Kidney (tissue), 22 donors: ENCODE measurements at places on chromosomes 4 and X.

DNA sequence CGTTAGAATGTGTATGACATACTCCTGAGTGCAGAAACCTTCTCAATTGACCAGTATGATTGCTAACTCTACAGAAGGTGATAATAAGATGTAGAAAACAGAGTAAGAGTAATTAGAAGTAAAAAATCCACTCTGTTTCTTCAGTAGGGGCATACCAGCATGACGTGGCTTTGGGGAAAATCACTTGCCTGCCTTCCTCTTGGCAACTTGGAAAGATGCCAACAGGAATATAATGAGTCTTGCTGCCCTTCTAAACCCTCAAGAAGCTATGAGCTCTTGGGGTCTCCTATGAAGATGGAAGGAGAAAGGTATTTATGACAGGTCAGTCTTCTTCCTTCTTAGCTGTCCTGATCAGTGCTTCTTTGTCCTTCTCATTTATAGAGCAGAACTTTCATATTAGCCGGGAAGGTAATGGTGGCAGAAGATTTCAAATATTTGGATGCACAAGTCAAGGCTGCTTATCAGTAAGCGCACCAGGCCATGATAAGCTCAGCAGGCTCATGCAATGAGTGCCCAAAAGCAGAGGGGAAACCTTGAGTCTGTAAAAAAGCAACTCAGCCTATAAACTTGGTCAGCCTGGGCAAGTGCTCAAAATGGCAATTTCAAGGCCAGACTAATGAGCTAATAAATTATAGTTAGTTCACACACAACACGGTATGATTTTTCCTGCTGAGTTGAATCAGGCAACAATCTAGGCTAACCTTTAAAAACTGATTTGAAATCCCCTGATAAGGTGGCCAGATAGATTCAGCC is 69.7 kb upstream of the PPARGC1A start:
- DNase-seq = no peak

DNA sequence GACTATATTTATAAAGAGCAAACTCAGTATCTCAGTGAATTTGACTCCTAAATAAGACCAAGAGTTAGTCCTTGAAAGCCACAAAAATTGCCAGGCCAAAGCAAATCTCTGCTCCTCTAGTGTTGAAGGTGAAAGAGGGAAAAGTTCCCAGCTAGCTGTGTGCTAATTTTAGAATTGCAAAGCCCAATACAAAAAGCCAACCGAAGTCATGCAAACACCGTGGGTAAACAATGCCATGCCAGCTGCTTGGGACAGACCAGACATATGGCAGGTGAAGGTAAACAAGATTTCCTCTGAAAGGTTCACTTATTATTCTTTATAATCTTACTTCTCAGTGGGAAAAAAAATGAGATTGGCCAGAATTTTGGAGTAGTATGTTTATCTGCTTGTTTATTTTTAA is 80.5 kb upstream of the LNX1 start:
- DNase-seq = no peak

- DNase-seq = no peak
These were observed 116.6 kb upstream of the RAI2 start for GRCh38 chrX:17977696-17978095.

DNA sequence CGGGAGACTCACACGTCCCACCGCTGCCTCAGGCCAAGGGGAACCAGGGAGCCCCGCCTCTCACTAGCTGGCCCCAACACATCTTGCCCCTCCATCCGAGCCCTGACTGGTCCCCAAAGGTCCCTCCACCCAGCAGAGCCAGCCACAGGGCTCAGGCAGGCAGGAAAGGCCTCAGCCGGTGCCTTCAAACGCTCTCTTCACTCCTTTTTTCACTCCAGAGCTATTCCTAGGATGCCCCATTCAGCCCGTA is 1.5 kb upstream of the ARHGAP4 start:
- DNase-seq = no peak

DNA sequence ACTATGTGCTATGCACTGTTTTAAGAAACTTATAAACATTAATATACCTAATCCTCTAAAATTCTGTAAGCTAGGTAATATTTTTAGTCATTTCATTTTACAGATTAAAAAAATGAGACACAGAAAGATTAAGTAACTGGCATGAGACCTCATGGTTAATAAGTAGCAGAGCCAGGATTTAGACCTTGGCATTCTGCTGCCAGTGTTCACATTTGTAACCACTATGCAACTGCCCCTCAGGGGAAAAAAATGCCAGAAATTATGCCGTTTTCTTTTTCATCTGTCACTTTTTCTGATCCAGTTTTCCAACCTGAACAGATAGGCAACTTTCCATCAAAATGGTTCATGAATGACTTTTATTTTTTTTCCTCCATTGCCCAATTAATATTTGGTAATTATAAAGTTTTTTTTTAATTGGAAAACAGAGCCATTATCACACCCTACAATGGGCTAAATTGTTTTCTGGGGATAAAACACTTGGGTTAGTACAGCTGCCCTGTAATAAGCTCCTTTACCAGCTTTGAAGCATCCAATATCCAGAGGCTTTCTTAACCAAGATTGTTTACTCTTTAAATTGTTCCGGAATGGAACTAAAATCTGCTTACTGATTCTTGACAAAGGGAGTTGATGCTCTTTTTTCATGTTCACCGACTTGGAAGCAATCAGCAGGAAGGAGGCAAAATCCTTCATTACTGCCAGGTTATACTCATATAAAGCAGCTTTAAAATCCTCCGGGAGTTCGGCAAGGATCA is 56.4 kb upstream of the DDX60 start:
- DNase-seq = peak; percentile 10

DNA sequence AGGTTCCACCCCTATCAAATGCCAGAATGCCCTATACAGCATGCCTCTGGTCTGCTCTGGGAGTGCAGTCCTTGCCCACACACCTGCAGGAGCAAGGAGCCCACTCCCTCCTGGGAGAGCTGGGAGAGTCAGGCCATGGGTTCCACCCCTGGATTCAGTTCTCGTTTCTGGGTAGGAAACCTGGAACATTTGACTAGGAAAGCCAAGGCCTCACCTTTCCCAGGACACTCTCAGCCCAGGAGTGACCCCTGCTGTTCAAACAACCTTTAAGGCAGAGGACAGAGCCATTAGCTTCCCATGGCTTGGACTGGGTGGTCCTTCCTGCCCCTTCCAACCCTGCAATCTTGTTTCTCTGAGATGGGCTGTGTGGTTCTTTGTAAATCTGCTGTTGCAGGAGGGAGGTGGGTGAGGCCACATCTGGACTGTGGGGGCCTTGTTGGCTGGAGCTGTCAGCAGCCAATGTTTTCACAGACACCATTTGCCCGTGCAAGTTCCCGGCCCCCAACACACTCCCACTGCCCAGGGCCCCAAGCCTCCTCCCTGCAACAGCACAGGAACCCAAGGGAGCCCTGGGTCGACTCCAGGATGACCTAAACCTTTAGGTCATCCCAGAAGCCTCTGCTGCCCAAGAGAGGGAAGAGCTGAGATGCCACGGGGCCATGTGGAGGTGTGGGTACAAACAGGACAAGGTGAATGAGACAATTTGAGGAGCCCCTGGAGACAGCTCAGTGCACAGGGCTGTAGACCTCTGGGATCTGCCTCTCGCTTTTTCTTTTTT is 104.4 kb downstream of the PJA1 start:
- peak; percentile 64 for DNase-seq

- no peak for DNase-seq
These were observed 44.9 kb downstream of the CLNK start for GRCh38 chr4:10639664-10640063.

GRCh38 chr4:152999346-153000075 is 63.4 kb downstream of the FHDC1 start:
- DNase-seq = no peak

GRCh38 chr4:8920289-8920965 is 48.8 kb upstream of the HMX1 start:
- DNase-seq = no peak

DNA sequence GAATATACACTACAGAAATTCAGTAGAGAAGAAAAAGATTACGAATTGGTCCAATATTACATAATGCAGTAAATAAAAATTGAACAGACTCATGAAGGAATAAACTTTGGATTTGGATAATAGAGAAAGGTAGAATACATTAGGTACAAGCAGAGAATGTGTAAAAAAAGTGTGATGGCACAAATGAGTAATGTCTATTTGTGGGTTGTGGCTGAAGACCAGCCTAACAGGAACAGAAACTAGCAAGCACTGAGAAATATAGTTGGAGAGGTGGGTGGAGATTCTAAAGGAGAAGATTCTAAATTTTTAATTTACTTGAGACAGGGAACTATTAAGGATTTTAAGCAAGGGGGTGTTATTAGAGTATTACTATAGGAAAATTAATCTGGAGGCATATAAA is 15.2 kb upstream of the CLOCK start:
- no peak for DNase-seq

DNA sequence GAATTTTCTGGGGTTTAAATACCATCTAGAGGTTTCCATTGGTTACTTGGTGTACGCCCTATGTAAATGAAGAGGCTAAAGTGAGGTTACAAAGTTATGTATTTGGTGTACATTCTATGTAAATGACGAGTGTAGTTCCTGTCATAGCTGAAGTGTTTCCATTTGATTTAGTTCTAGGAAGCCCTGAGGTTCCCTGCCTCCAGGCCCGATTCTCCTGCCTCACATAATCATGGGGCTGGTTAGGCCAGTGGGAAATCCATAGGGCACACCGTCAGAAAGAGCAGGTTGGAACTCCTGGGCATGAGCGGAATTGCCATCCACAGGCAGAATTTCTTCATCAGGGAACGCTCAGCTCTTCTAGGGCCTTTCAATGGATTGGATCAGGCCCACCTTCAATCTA is 24.2 kb upstream of the HOPX start:
- no peak for DNase-seq

GRCh38 chr4:121070274-121070673 is 2.1 kb downstream of the NDNF start:
- DNase-seq = peak; percentile 57

DNA sequence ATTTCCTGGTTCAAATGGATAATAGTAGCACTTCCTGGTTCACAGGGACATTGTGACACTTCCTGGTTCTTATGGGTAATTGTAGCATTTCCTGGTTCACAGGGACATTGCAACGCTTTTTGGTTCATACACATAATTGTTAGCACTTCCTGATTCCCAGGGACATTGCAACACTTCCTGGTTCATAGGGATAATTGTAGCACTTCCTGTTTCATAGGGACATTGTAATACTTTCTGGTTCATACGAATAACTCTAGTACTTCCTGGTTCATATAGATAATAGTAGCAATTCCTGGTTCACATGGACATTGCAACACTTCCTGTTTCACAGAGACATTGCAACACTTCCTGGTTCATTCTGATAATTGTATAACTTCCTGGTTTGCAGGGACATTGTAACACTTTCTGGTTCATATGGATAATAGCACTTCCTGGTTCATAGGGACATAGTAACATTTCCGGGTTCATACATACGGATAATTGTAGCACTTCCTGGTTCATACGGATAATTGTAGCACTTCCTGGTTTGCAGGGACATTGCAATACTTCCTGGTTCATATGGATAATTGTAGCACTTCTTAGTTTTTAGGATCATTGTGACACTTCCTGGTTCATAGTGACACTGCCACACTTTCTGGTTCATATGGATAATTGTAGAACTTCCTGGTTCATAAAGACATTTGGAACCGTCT is 61.6 kb upstream of the CD99 start:
- no peak for DNase-seq

DNA sequence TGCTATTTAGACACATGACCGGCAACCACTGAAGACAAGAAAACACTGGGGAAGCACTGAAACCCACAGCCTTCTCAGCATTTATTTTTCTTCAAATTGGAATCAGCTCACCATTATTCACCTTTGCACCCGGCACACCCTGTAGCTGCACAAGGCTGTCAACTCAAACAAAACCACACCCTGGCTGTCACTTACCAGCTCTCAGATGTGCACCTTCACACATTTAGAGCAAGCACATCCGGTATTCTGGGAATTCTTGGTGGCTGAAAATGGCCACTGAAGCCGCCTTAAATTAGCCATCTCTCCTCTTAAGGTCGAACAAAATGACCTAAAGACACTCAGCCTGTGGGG is 5.9 kb downstream of the ZFYVE28 start:
- DNase-seq = no peak

GRCh38 chrX:66918511-66918910 is 279.6 kb upstream of the EDA2R start:
- no peak for DNase-seq

DNA sequence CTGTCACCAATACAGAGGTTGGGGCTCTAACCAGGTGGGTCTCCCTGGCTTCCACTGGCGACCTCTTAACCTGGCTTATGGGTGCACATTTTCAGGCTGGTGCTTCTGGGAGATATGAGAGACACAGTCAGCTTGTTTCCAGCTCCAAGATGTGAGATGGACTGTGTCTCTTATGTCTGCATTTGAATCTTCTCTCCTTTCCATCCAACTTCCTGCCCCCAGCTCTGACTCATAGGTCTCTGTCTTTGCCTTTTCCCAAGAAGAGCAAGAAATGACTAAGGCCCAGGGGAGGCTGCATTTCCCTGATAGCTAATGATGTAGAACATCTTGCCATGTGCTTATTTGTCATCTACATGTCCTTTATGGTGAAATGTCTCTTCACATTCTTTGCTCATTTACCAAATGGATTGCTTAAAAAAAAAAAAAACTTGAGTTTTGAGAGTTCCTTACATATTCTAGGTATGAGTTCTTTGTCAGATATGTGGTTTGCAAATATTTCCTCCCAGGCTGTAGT is 3.2 kb upstream of the UXT start:
- DNase-seq = no peak

GRCh38 chr4:13396161-13396560 is 88.0 kb downstream of the RAB28 start:
- DNase-seq = peak; percentile 14

- no peak for DNase-seq
These were observed 37.2 kb downstream of the LIMCH1 start for GRCh38 chr4:41575207-41575606.

- DNase-seq = peak; percentile 33
These were observed 75.7 kb downstream of the HTRA3 start for GRCh38 chr4:8345053-8345945.

GRCh38 chrX:52811065-52811625 is at the start of gene XAGE5:
XAGE5 (plus strand) TSS chrX:52811287; CDS start chrX:52812567, 1,280 bp downstream.
- DNase-seq = no peak

DNA sequence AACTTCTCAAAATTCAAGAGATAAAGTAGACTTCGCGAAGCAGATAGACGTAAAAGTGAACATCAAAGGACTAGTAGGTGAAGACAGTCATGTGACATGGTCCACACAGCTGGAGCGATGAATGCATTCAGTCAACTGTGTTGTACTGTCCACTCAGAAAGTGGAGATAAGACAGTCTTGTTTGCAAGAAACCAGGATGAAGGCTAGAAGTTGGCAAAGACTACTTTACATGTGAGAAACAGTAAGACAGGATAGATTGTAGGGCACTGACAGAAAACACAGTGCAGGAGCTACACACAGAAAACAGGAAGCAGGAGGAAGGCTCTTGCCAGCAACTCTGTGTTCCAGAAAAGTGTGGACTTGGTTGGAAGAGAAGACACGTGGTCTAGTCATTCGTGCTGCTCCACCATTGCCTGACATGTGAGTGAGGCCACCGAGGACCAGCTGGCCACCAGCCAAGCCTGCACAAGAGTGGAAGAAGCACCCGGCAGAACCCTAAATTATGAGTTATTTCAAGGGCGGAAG is 78.9 kb downstream of the FAT1 start:
- DNase-seq = no peak

GRCh38 chr4:134747108-134747805 is 545.7 kb upstream of the PABPC4L start:
- DNase-seq = no peak
